ENCODE measurements at places on chromosomes 7 and 10.

DNA sequence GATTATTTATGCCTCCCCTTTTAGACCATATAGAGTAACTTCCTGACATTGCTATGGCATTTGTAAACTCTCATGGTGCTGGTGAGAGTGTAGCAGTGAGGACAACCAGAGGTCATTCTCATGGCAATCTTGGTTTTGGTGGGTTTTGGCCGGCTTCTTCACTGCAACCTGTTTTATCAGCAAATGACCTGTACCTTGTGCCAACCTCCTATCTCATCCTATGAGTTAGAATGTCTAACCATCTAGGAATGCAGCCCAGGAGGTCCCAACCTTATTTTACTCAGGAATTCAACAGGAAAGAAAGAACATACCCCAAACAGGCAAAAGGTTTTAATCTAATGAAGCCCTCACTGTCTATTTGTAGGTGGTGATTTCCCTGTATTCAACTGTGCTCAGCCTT lies 205.4 kb upstream of the YAE1 start:
- H3K4me1 ChIP-seq = no peaks in the 10 kb centered on the region
- no peaks in the 10 kb centered on the region for H3K27me3 ChIP-seq
- no peak overlapping the region for H3K4me3 ChIP-seq
- no peak overlapping the region for H3K27ac ChIP-seq

DNA sequence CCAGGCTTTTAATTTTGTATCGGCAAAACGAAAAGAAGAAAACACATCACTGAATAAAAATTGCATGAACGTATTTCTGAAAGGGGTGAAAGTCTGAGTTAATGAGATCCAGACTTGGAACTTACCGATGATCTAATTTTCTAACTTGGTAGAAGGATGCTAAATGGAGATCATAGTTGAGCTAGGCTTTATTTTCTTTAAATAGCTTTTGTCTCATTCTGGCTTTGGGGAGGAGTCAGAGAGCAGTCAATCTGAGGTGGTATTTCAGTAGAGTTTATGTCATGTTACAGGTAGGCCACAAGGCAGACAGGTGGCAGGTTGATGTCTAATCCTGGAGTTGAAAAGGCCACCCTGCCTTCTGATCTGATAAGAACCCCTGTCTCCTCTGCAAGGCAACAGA lies 161.9 kb downstream of the KIAA1217 start:
- H3K4me1 ChIP-seq = no peaks in the 10 kb centered on the region
- H3K27me3 ChIP-seq = no peaks in the 10 kb centered on the region
- H3K27ac ChIP-seq = no peak overlapping the region
- DNase-seq = no peak

DNA sequence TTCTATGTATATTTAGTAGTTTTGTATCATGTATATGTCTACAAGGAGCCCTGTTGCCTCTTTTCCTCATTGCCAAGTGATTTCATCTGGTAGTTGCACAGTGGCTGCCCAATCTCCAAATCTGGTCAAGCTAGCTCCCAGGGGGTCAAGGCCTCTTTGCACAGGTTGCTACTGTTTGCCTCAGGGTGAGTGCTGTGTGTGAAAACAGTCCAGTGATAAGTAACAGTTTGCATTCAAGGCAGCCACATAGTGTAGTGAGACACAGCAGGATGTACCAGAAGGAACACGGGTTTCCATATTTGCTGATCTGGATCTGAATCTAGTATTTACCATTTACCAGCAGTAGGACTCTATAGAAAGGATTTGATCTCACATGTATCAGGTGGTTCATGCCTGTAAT lies 13.3 kb upstream of the EPC1 start:
- no peak overlapping the region for H3K4me3 ChIP-seq
- no peak for DNase-seq
- no peaks in the 10 kb centered on the region for H3K27me3 ChIP-seq
- H3K27ac ChIP-seq = no peak overlapping the region
- H3K36me3 ChIP-seq = peaks cover 10% of the 10 kb centered on the region
- no peaks in the 10 kb centered on the region for H3K4me1 ChIP-seq

DNA sequence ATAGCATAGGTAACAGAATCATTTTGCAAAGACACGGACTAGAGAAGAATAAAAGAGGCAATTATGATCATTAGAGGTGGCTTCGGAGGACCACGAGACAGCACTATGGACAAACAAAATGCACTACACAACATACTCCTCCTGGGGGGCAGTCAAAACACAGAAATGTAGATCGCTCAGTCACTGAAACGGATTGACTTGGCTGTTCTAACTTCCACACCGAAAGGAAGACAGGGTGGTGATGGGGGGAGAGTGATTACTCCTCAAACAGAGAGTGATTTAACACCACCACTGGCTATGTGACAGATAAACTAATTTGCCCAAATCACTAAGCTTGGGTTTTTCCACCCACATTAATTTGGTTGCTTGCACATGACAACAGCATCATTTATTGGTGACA lies 14.1 kb upstream of the PPA1 start:
- H3K4me3 ChIP-seq = no peak overlapping the region
- no peak for DNase-seq
- no peaks in the 10 kb centered on the region for H3K4me1 ChIP-seq

DNA sequence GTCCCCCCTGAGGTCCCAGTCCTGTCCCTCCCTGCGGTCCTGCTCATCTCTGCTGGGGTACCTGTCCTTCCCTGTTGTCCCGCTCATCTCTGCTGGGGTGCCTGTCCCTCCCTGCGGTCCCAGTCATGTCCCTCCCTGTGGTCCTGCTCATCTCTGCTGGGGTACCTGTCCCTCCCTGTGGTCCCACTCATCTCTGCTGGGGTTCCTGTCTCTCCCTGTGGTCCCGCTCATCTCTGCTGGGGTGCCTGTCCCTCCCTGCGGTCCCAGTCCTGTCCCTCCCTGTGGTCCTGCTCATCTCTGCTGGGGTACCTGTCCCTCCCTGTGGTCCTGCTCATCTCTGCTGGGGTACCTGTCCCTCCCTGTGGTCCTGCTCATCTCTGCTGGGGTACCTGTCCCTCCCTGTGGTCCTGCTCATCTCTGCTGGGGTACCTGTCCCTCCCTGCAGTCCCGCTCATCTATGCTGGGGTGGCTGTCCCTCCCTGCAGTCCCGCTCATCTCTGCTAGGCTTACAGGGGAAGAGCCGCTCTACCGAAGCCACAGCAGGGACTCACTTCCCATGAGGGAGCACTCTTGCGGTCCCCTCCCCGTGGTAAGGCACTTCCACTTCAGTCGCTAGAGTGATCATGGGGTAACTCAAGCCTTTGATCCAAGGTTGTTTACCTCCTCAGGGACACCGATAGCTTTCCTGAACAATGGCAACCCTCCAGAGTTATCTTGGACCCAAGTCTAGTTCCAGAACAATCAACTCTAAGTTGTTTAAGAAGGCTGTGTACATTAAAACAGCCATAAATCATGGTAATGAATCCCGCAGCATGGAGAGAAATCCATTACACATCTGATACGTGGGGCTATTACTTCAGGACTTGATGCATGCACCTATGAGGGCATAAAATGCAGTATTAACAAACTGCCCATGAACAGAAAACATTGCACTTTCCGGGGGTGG lies 46.8 kb upstream of the MNX1 start:
- DNase-seq = no peak
- H3K27ac ChIP-seq = no peak overlapping the region
- H3K36me3 ChIP-seq = no peaks in the 10 kb centered on the region
- H3K27me3 ChIP-seq = no peaks in the 10 kb centered on the region
- no peaks in the 10 kb centered on the region for H3K4me1 ChIP-seq

DNA sequence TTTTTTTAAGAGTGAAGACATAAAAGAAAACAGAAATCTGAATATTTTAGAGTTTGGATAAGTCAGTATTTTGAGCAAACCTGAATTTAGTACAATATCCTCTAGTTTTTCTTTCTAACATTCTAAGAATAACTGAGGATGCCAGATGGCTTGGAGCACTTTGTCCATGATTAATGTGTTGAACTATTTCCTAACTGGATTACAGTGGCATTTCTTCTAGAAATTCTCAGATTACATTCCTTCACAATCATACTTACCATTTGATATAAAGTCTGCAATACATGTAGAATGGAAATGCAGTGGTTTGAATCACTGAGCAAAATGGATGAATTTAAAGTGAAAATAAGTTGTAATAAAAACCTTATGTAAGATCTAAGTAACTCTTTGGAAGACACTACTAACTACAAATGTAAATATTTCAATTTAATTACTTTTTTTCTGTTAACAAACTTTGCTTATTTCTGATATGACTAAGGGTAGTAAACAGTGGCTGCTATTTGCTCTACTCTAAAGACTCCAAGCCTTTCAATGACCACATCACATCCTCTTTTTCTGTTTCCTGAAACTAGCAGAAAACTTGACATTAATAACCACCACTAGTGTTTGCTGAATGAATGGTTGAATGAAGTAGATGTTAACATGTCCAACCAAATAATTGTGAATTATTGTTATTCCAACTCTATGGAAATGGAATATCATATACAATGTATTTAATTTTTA lies 102.8 kb downstream of the PRKG1 start:
- no peak for DNase-seq
- no peaks in the 10 kb centered on the region for H3K4me1 ChIP-seq
- no peak overlapping the region for H3K4me3 ChIP-seq
- H3K27ac ChIP-seq = no peak overlapping the region
- no peaks in the 10 kb centered on the region for H3K36me3 ChIP-seq

DNA sequence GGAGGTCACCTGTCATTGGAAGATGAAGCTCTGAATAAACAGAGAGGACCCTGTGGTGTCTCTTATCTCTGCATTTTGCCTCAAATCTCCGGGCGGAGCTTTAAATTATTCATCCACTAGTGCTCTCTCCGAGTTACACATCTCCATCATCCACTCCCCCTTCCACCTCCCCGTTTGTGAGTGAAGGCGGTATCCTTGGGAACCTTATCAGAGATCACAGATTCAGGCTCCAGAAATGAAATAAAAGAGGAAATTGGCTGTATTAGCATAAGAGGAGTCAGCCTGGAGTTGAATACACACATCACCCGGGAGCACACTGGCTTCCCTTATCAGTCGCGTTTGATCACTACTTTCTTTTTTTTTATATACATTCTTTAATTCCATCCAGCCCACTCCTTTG lies 1184.8 kb downstream of the GATA3 start:
- H3K36me3 ChIP-seq = no peaks in the 10 kb centered on the region
- H3K4me1 ChIP-seq = no peaks in the 10 kb centered on the region
- no peak overlapping the region for H3K4me3 ChIP-seq

GRCh38 chr10:11057018-11057417 lies 39.3 kb downstream of the CELF2 start:
- no peaks in the 10 kb centered on the region for H3K36me3 ChIP-seq
- no peak overlapping the region for H3K27ac ChIP-seq
- DNase-seq = no peak
- no peaks in the 10 kb centered on the region for H3K4me1 ChIP-seq
- no peak overlapping the region for H3K4me3 ChIP-seq
- H3K27me3 ChIP-seq = no peaks in the 10 kb centered on the region
